ENCODE measurements at places on chromosomes 13 and 19.
A peak's percentile ranks its signal among the peaks of the same experiment; 100 is the strongest.

- no peak for DNase-seq
These were observed 38.7 kb upstream of the CYSLTR2 start for GRCh38 chr13:48615049-48615448.

- no peak for DNase-seq
These were observed 33.9 kb upstream of the FAM216B start for GRCh38 chr13:42747399-42747873.

GRCh38 chr19:30044273-30045248, 102.5 kb downstream of the URI1 start:
- no peak for DNase-seq

DNA sequence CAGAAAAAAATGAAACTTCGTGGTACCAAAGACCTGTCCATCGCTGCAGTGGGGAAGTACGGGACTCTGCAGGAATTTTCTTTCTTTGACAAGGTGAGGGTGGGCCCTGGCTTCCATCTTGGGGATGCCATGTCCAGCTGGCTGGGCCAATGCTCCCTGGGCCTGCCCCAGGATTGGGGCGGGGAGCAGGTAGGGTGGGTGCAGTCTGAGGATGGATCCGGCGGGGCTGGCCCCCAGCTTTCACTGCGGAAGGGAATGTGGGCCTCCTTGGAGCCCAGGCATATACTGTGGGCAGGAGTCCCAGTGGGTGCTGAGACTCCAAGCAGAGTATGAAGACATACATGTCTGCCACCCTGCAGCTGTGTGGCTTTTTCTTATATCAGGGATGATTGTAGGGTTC, 23.9 kb downstream of the SIN3B start:
- no peak for DNase-seq

- DNase-seq, result no peak
These were observed 231.3 kb downstream of the PCDH17 start for GRCh38 chr13:57862879-57863278.

DNA sequence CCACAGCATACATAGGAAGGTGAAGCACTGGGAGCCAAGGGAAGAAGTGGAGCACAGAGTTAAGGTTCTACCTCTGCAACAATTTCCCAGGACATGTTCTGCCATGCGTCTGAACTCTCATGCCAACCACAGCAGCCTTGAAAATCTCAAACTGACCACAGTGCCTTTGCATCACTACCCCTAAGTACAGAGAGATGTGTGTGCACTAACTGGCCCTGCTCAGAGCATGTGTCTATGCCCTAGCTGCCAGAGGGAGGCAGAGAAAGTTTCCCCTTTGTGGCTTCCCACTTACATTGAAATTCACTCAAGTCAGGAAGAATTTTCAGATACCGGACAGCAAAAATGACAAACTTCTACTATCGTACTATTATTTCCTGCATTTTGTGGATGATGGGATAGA, 26.8 kb upstream of the WDFY2 start:
- no peak for DNase-seq

DNA sequence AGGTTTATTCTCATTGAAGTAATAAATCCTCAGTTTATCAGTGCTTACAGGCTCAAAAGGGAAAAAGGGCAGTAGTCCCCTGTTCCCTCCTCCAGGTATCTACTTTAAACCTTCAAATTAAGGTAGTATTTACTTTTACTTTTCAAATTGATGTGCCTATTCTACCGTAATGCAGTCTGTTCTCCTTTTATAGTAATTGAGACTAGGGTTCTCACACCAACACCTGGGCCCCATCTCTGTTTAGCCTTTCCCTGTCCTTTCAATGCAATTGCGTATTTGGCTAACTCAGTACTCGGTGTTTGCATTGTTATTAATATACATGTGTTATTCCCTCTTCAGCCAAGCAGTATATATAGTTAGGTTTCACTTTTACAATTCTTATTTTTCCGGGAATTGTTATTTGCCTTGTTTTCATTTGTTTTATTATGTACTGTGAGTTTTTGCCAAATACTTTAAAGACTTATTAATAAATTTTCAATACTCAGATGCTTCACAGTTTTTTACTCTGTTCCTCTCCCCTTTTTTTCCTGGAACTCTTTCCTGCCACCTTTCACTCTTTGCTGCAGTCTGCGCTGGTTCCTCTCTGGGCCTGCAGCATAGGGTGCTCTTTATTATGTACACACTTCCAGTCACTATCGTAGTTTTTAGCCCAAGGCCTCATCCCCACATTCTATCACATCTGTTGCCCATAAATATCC, 30.3 kb downstream of the USPL1 start:
- no peak for DNase-seq

DNA sequence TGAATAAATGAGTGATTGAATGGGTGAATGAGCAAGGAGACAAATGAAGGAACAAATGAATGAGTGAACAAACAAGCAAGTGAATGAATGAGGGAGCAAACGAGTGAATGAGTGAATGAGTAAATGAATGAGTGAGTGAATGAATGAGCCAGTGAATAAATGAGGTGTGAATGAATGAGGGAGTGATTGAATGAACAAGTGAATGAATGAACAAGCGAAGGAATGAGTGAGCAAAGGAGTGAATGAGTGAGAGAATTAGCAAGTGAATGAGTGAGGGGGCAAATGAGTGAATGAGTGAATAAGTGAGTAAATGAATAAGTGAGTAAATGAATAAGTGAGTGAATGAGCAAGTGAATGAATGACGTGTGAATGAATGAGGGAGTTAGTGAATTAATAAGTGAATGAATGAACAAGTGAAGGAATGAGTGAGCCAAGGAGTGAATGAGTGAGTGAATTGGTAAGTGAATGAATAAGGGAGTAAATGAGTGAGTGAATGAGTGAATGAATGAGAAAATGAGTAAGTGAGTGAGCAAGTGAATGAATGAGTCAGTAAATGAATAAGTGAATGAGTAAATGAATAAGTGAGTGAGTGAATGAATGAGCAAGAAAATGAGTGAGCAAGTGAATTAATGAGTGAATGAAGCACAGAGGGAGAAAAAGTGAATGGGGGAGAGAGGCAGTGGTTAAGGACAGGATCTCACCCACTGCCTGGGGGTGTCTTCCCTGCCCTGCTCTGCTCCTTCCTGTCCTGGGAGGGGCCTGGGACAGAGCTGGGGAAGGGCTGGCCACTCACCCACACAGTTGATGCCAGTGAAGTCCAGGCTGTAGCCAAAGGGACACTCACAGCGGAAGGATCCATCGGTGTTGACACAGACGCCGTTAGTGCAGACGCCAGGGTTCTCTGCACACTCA, 36.4 kb downstream of the CCL25 start:
- DNase-seq, result no peak

GRCh38 chr13:19961924-19962323, 3.4 kb downstream of the ZMYM2 start:
- DNase-seq, result no peak

GRCh38 chr19:14135985-14136508, 342 bp downstream of the ASF1B start:
- DNase-seq, result no peak

GRCh38 chr19:50311723-50312635, 17.2 kb downstream of the KCNC3 start:
- no peak for DNase-seq

DNA sequence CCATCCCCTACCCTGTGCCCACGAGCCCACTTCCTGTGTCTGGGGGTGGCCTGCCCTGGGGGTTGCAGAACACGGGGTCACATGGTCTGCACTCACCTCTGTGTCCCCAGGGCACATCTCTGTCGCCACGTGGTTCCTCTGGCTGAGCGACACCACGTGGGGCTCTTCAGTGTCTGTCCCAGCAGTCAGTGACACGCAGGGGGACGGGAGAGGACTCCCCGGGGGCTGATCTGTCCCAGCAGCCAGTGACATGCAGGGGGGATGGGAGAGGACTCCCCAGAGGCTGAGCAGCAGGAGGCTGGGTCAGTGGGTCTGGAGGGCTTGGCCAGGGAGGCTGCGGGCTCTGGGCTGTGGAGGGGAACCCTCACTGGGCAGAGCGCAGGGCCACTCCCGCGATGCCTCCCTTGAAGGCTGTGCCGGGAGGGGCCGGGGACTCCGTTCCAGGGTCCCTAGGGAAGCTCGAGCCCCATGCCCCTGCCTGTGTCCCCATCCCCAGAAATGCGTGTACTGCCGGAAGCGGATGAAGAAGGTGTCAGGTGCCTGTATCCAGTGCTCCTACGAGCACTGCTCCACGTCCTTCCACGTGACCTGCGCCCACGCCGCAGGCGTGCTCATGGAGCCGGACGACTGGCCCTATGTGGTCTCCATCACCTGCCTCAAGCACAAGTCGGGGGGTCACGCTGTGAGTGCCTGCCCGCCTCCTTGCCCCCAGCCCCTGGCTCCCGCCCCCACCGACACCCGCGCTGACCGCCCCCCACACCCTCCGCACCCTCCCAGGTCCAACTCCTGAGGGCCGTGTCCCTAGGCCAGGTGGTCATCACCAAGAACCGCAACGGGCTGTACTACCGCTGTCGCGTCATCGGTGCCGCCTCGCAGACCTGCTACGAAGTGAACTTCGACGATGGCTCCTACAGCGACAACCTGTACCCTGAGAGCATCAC, 174.8 kb downstream of the KDM4B start:
- DNase-seq, result peak; percentile 18

DNA sequence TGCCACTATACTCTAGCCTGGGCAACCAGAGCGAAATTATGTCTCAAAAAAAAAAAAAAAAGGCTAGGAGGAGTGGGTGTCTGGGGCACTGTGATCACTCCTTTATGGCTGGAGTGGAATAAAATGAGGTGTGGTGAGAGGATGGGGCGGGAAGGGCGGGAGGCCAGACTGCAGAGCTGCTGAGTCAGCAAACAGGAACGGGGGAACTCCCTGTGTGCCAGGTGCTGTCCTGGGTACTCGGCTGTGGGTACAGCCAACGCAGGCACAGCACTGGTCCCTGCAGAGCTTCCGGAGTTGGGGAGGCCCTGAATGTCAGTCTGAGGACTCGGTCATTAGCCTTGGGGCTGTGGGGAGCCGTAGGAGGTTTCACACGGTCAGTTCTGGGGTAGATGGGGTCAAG, 5.7 kb downstream of the PRPF31 start:
- no peak for DNase-seq

DNA sequence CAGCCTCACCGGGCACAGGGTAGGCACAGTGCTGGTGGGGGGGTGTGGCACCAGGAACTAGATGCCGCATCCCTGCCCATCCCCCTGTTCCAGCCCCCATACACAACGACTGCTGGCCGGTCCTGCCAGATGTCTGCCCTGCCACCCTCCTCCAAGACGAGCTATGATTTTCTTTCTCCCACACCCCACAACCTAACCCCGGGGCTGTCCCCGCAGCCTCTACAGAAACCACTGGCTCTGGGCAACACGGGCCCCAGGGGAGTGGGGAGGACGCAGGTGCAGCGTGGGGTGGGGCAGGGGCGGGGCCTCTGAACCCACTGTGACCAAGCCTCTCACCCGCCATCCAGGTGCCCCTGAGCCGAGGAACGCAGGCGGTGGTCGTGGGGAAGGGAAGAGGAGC, 15.5 kb downstream of the PGLS start:
- DNase-seq, result no peak

DNA sequence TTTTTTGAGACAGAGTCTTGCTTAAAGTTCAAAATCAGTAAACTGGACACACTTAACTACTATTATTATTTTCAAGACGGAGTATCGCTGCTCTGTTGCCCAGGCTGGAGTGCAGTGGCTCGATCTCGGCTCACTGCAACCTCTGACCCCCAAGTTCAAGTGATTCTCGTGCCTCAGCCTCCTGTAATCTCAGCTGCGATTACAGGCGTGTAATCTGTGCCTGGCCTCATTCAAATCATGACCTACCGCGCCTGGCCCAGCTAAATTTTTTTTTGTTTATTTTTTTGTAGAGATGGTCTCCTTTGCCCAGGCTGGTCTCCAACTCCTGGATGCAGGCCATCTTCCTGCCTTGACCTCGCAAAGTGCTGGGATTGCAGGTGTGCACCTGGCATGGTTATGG, 23.0 kb downstream of the ZNF101 start:
- DNase-seq, result no peak

GRCh38 chr19:1037621-1038064, 2.3 kb upstream of the ABCA7 start:
- DNase-seq, result no peak

DNA sequence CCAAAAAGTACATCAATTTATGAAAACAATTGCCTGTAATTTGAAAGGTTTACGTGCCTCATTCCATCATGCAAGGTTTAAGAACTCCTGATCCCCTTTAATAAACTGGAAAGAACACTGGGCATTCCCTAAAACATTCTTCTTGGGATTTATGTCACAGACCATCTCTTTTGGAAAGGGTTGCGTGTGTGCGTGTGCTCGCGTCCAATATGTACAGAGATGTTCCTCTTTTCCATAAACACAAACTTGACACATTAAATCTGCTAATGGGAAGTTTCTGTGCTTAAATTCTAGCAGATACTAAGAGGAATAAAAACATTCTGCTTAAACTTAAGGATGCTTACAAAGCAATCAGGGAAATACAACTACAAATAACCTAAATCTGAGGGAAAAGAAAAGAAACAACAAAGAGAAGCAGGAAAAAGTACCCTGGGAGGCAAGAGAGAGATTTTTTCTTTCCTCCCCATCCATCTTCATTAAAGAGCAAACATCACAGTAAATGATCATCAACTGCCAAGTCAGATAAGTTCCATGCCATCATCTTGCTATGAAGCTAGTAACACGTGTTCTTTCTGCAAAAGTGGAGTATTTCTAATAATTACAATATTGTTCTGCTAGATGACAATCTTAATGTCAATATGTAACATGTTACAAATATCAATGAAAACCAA, 83.7 kb downstream of the STK24 start:
- no peak for DNase-seq

GRCh38 chr13:46184277-46184699, 2.3 kb upstream of the LCP1 start:
- DNase-seq, result peak; percentile 22

DNA sequence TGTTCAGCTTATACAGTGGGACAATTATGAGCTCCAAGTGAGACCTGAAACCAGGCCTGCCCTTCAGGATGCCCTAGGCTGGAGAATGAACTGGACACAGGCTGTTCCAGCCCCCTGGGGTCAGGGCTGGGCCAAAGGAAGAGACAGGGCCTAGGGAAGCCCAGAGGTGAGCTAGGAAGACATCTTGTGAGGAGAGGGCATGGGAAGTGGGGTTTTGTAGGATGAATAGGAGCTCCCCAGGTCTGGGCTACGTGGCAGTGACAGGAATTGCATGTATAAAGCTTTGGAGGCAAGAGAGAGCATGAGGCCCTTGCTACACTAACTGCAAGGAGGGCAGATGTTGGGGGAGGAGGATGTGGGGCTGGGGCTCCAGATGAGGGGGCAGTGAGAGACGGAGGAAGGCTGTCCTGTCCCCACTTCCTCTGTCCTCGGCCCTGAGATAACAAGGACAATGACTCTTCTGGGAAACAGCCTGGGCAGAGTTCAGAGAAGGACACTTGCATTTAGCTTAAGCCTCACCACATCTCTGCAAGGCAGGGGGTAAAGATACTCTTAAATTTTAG, 1.5 kb upstream of the TBXA2R start:
- no peak for DNase-seq

Data from left ventricle myocardium inferior (tissue), 1 donor.